ENCODE measurements at places on chromosomes 7 and 10. TPM values are rescaled to one million over a fixed set of nuclear protein-coding genes. Genes with fewer than 3 reads are reported as not detected.

VSIR gene
- polyA plus RNA-seq, result 39.9 TPM

DNA sequence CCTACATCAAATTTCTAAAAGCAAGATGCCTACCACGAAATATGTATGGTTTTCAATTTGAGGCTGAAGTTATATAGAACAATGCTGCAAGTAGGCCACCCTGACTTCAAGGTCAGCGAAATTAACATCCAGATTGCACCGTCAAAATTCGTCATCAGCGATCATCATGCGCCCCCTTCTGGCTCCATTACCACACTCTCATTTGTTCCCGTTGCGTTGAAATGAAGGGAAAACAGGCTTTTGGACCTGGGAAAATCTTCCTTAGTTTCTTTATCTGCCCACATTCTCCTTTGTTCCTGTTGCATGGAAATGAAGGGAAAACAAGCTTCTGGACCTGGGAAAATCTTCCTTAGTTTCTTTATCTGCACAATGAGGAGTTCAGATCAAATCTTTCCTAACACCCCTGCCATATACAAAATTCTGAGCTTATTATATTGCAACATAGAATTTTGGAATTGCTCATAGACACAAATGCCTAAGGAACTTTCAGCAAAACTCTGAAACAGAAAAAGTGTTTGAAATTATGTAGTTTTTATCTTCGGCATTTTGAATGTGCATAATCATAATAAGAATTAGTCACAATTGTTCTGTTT, 98.2 kb upstream of the PRKCQ start:
- DNase-seq, result peak; percentile 59

- no peak for DNase-seq
Observed at GRCh38 chr7:82098414-82098813, 328.6 kb upstream of the HGF start.

DNA sequence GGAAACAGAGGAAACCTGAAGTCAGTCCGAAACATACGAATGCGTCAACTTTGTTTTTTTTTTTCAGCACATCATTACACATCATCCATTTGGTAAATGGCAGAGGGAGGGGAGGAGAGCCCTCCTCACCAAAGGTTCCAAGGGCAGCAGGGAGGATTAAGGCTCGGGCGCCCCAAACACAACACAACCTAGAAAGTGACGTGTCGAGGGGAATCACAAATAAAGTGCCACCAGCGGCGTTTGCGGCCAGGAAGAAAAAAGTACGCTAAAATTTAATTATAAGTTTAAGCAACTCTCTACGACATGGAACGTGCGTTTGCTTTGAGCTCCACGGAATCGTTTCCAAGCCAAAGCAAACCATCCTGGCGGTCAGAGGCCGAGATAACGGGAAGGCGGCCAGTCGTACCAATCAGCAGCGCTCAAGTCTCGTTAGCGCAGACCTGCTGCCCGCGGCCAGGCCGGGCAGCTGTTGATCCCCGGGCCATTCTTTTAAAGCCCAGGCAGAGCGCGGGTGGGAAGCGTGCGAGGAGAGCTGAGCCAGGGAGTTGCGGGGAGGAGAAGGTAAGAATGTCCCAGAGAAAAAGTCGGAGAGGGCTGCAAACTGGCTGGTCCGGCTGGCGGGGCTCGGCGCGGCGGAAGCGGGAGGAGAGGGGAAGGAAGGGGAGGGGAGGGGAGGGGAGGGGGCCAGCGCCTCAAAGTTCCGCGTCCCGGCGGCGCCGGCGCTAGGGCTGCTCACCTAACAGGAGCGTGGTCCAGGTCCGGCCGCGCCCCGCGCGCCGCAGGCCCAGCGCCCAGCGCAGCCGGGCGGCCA, 719 bp downstream of the DPY19L1 start:
- peak; percentile 58 for DNase-seq

DNA sequence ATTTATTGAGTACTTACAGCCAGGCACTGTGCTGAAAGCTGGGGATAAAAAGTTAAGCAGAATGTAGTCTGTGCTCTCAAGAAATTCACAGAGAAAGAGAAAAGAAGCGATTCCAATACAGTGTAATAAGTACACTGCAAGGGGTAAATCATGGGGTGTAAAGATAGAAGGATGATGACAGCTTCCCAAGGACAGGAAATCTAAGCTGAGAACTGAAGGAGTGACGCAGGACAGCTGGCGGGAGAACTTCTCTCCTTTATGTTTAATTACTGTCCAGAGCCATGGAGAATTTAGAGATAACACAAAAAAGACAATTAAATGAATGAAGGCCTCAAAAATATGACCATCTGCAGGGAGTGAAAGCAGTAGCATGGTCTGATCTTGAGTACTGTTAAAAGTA, 34.8 kb downstream of the C7orf33 start:
- no peak for DNase-seq

GRCh38 chr10:72729528-72729927, 37.6 kb downstream of the MCU start:
- peak; percentile 68 for DNase-seq

GPER1 gene
- polyA plus RNA-seq, result 2.4 TPM

GRCh38 chr10:44199267-44199666, 185.6 kb downstream of the CXCL12 start:
- no peak for DNase-seq

KLF14 gene
- polyA plus RNA-seq, result 0.27 TPM

- no peak for DNase-seq
Observed at GRCh38 chr7:155279787-155280445, 17.8 kb upstream of the INSIG1 start.

OR2A5 gene
- polyA plus RNA-seq, result not detected

NKX1-2 gene
- not detected for polyA plus RNA-seq

SSC4D gene
- polyA plus RNA-seq, result 0.45 TPM

GRCh38 chr7:136347488-136347887, 370.3 kb upstream of the MTPN start:
- DNase-seq, result no peak

GRCh38 chr7:149850007-149850594, 11.9 kb downstream of the ZNF862 start:
- no peak for DNase-seq

GRCh38 chr7:31986878-31987518, 83.2 kb downstream of the PDE1C start:
- peak; percentile 73 for DNase-seq

- no peak for DNase-seq
Observed at GRCh38 chr10:120477743-120478141, 20.7 kb downstream of the PLPP4 start.

GRCh38 chr7:1329966-1330800, 97.5 kb downstream of the UNCX start:
- DNase-seq, result no peak

DNA sequence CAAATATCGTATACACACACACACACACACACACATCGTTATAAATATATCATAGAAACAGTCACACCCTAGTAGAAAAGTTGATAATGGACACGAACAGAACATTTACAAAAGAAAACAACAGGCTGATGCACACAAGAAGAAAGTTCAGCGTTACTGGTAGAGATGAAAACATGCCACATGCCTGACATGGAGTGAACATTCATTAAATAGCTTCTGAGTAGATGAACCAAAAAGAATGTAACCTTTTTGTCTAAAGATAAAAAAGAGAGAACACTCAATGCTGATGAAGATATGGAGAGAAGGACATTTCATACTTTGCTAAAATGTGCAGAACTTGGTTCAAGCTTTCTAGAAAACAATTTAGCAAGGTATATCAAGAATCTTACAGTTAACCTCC, 173.4 kb upstream of the KLF14 start:
- DNase-seq, result no peak

TMEM72 gene
- polyA plus RNA-seq, result not detected

GRCh38 chr7:33108554-33109004, 625 bp downstream of the RP9 start:
- peak; percentile 42 for DNase-seq

DNA sequence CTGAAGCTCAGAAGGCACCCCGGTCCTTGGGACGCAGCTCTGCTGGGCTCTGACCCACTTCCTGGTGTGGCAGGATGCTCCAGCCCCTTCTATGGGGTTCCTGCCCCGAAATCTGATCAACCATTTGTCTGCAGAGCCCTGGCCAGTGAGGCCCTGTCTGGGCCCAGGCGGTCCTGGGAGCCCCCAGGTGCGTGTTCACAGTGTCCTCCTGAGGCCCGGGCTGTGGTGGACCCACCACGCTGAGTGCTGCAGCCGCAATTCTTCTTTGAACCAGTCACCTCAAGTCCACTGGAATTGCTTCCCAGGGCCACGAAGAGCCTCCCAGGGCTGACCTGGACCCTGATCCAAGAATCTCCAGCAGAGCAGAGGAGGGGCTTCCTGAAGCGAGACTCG, 19.1 kb downstream of the KNDC1 start:
- no peak for DNase-seq

NEUROD6 gene
- polyA plus RNA-seq, result not detected

- peak; percentile 27 for DNase-seq
Observed at GRCh38 chr7:149598721-149599308, 101.2 kb upstream of the ZNF746 start.

- no peak for DNase-seq
Observed at GRCh38 chr7:123242467-123243092, 42.8 kb upstream of the SLC13A1 start.

DNA sequence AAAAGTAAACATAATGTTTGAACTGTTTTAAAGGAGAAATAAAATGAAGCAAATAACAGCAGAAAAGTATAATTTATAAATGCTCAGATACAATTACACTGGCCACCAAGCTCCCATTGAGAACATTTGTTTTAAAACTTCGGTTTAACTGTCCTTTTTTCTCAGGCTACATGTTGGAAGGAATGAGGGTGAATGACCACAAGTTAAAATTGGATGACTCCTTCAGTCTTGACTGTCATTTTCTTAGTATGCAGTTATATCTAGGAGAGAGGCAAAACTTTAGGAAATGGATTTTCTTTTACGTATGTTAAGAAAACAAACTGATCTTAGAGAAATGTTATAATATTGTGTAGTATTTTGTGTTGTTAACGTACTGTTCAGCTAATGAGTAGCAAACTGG, 5.0 kb downstream of the TRIM24 start:
- DNase-seq, result peak; percentile 34

Measured in fibroblast of lung (primary cell).